ENCODE measurements at places on chromosomes 7 and 10.

DNA sequence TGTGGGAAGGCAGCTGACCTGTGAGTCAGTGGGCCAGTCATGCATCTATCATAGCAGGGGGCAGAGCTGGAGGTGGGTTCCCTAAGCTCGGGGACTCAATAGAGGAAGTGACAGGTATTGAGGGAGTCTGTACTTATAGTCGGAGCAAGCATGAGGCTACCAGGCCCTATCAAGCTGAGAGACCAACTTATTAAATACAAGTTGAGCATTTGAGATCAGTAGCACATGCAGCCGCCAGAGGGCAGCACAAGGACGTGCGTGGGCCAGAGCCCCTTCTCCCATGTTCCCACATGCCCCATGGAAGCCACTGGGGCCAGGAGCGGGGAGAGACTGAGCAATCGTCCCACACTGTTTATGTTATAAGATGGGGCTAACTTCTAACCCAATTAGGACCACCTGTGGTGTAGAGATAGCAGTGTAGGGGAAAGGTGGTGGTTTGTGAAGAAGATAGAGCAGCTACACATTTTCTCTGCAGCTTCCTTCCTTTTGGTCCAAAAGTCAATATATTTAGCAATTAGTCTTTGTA, 13.0 kb upstream of the STK31 start:
- no peak for DNase-seq

DNA sequence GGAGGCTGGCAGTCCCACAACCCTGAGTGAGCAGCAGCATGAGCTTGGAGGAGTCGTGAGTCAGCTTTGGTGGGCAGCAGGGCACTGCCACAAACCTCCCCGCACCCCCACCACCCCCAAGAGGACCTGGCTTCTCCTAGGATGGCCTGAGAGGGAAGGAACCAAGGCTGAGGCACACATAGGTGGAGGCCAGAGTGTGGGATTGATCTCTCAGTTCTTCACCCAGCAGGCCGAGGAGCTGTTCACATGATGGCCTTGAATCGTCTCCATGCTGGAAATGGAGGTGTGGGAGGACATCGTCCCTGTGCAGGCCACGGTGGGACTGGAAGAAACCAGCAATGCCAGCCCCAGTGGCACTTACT, 17.4 kb upstream of the GDF10 start:
- DNase-seq: no peak

DNA sequence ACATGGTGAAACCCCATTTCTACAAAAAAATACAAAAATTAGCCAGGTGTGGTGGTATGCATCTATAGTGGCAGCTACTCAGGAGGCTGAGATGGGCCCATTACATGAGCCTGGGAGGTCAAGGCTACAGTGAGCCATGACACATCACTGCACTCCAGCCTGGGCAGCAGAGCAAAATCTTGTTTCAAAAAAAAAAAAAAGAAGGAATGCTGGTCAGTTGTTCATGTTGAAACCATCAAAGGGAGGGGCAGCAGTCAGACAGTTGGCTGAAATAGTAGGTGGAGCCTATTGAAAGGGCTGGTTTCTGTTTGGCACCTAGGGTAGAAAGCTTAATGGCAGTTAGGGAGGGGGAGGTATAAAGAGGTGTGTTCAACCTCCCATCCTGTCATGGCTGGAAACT, 323.0 kb downstream of the GALNT17 start:
- no peak for DNase-seq

GRCh38 chr10:65891073-65891981, 1034.5 kb upstream of the LRRTM3 start:
- no peak for DNase-seq

- DNase-seq: peak; percentile 46
These were observed 43.4 kb downstream of the PRF1 start for GRCh38 chr10:70558871-70559810.

DNA sequence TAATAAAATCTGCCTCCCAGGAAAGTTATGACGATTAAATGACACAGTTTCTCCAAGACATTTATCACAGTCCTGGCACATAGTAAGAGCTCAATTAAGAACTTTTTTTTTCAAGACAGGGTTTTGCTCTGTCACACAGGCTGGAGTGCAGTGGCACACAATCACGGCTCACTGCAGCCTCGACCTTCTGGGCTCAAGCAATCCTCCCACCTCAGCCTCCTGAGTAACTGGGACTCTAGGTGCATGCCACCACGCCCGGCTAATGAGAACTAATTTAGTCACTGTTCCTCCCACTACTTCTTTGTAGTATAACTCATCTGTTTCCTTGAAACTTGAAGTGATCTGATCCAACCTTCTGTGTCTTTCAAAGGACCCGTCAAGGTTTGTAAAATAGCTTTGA, 42.2 kb upstream of the MXI1 start:
- DNase-seq: no peak

- no peak for DNase-seq
These were observed 180.0 kb upstream of the ANK3 start for GRCh38 chr10:60569681-60570080.

DNA sequence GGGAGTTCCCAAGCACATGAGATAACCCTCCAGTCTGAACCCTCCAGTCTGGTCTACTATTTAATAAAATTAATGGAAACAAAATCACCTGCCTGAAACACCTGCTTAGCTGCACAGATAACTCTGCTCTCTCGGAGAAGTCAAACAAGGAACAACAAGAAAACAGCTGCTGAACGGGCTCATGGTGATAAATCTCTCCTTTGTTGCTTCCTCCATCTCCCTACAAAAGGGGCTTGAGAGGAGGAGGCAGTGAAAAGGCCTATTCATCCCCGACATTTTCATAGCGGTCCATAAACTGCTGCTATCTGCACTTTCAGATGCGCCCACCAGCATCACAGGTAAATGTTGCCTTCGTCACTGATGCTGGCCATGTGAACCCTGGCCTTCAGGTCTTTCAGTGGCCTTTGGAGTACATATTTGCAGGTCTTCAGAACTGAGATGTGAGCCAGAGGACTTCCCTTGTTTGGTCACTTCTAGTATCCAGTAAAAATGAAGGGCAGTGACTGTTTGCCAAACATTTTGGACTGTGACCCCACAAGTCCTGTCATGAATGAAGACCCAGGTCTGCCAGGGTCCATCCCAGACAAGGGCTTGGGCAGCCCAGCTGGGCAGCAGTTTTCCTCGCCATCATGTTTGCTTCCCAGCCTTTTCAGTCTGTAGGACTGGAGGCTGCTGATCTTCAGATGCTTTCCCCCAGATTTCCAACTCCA, 15.9 kb downstream of the FKBP6 start:
- no peak for DNase-seq

DNA sequence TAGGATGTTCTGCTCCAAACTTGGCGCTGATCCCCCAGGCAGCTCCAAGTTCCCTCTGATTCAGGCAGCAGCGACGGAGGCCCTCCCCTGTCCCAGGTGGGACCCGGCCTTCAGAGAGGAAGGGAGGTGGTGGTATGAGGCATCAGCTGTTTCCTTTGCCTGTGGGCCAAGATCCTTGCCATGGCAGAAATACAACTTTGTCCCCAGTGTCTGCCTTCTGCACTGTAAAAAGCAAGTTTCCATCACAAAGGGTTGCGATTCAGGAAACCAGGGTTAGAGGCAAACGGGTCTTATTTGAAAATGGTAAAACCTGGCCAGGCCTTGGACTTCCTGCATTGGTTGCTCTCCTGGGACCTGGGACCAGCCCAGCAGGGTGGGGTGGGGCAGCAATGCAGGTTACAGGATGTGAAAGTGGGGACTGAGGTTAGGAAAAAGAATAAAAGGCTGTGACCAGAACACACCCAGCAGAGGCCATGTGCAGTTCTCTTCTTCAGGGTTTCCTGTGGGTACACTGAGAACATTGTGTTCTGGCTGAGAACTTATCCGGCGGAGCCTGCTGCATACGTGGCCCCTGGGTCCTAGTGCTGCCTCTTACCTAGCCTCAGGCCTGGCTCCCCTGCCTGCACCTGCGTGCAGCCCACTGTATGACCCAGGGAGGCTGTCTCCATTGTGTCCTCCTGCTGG, 25.1 kb upstream of the DDIT4 start:
- DNase-seq: peak; percentile 87

- DNase-seq: no peak
These were observed 94.6 kb downstream of the CUX1 start for GRCh38 chr7:101911800-101912715.

- DNase-seq: no peak
These were observed 8.4 kb upstream of the LYZL2 start for GRCh38 chr10:30637881-30638467.

- DNase-seq: no peak
These were observed 2.4 kb downstream of the UBE2H start for GRCh38 chr7:129950191-129950932.

DNA sequence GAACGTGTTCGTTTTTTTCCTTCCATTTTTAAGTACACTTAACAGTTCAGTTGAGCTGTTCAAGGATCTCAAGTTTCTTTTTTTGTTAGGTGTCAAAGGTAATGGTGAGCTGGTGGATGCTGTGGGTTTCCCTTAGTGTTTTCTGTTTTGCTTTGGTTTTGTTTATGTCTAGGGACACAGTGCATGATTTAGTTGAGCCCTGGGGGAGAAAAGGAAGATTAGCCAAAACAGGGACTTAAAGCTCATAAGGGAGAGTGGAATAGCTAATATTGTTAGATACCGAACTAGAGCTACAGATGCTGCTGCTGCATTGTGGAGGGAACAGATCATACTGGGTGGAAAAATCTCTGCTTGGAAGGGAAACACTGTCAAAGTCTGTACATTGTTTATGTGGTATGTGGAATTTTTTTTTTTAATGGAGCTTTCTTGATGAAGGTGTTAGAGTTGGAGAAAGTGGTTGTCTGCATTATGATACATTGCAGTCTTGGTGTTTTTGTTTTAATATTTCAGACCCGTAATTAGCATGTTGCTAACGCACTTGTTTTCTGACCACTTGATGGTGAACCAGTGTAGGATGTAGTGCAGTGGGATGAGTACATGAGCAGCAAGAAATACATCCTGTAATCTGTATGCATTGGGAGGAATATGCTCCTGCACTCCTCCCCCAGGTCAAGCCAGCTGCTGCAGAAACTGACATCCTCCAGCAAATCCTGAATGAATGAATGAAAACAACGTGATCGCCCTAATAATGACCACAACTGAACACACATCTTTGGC, 2.1 kb downstream of the GLCCI1 start:
- DNase-seq: no peak
